GM23338 (cell line): ENCODE measurements at places on chromosomes 1 and 21. TPM values are rescaled to one million over a fixed set of nuclear protein-coding genes. Genes with fewer than 3 reads are reported as not detected.
A peak's percentile ranks its signal among the peaks of the same experiment; 100 is the strongest.

Gene RNF186
- polyA plus RNA-seq = not detected in 2 replicates

Gene EBNA1BP2
- polyA plus RNA-seq = 226 and 249 TPM in 2 replicates

Gene LAMB3
- polyA plus RNA-seq = 0.05 and 0.19 TPM in 2 replicates

Gene KCNH1
- polyA plus RNA-seq = not detected in 2 replicates

Gene FAM177B
- not detected in 2 replicates for polyA plus RNA-seq

Gene SPRR5
- not detected in 2 replicates for polyA plus RNA-seq

Gene BEND5
- 12.3 TPM in 2 replicates for polyA plus RNA-seq

Gene ACTL8
- 0.56 and 0.71 TPM in 2 replicates for polyA plus RNA-seq

Gene PTGS2
- 0.11 and 0.12 TPM in 2 replicates for polyA plus RNA-seq

GRCh38 chr1:163766257-163766918 is 444.6 kb downstream of the NUF2 start:
- H3K36me3 ChIP-seq = no peaks in the 10 kb centered on the region
- H3K27me3 ChIP-seq = no peaks in the 10 kb centered on the region
- 0 out of 2 replicates have a peak, but pooled peaks cover 5% of the 10 kb centered on the region for H3K4me1 ChIP-seq
- no peak for DNase-seq

DNA sequence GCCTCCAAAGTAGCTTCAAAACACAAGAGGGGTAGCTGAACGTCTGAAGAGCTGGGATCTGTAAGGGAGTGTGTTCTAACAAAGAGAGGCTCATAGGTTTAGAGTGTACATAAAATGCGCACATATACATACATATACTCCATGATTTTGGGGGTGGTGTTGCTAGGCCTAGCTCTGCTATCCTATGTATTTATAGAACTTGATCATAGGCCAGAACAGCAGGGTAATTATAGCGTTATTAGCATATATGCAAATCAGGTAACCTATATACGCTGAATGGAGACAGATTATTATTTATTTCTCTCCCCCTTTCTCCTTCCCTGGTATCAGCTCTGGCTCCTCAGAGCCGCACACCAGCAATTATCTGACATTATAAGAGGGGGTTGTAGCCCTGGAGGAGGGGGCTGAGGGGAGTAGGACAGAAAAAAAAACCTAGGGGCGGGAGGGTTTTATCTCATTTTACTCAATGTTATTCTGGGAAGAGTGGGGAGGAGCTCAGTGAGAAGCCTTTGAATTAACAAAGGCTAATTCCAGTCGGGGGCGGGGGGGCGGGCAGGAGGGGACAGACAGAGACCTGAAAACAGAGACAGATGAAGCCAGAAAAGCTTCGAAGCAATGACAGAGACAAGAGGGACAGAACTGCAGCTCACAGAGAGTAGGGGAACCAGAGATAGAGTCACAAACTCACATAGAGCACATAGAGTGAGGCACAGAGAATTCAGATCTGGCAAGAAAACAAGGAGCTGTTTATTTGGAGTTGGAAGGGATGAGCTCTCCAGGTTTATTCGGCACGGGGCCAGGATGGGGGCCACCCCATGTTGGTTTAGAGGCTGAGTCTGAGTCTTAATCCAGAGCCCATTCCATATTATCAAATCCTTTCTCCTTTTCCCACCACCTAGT is 63.0 kb downstream of the RHBG start:
- H3K36me3 ChIP-seq = no peaks in the 10 kb centered on the region; the same call in 1 of the 2 replicates
- peaks cover 58% of the 10 kb centered on the region for H3K4me1 ChIP-seq
- H3K27ac ChIP-seq = no peak overlapping the region
- no peak for DNase-seq
- H3K4me3 ChIP-seq = peak overlapping the region; percentile 47

DNA sequence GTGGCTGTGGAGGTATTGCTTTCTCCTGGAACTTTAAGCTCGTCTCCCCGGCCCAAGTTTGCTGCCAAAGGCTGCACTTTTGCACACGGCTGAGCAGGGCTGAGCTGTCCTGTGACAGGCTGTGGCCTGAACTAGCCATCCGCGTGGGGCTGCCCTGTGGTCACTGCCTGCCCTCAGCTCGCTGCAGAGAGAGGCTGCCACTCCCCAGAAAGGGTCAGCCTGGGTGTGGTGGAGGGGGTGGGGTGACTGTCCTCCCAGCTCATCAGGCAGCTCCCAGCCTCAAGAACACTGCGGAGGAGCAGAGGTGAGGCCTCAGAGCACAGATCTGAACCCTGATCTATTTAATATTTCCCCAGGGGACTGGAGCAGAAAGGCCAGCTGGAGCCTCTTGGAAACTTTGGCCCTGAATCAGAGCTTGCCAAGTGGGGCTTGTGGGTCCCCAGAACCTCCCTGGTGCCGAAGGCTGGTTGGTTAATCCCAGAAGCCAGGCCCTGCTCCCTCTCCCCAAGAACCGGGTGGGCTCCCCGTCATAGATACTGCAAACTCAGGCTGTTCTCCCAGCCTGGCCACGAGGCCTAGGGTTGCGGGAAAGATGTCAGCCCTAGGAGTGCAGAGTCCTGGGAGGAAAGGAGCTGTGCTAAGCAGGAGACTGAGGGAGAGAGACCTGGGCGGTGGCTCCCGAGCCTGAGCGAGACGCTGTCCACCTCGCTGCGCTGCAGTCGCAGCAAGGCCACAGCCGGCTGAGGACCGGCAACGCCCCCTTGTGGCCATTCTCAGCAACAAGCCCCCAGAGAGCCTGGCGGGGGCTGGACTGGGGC is 125.1 kb upstream of the IPO9 start:
- DNase-seq = peak; percentile 90
- no peaks in the 10 kb centered on the region; the same call in 1 of the 2 replicates for H3K4me1 ChIP-seq
- H3K27ac ChIP-seq = no peak overlapping the region
- no peaks in the 10 kb centered on the region for H3K27me3 ChIP-seq

DNA sequence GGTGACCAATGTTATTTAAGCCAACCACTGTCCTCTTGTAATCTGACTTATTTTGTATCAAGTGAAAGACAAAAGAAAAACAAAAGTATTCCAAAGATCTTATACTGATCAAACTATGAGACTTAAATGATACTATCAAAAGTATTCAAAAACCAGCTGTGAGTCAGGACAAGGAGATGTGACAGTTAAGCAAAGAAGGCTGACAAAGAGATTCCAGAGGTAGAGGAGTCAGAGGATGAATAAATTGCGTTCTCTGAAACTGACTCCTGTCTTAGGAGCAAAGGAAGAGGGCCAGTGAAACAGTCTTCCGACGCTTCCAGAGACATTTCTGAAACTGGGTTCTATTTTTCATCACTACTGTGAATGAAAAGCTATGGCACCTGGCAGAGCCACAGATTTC is 20.9 kb downstream of the TMEM50B start:
- no peaks in the 10 kb centered on the region; the same call in 1 of the 2 replicates for H3K36me3 ChIP-seq
- no peak overlapping the region for H3K4me3 ChIP-seq
- H3K27ac ChIP-seq = no peak overlapping the region
- DNase-seq = no peak
- H3K4me1 ChIP-seq = peaks cover 8% of the 10 kb centered on the region; the same call in 1 of the 2 replicates

- H3K36me3 ChIP-seq = no peaks in the 10 kb centered on the region
- DNase-seq = no peak
- no peak overlapping the region for H3K4me3 ChIP-seq
- no peaks in the 10 kb centered on the region for H3K27me3 ChIP-seq
- H3K27ac ChIP-seq = no peak overlapping the region
- H3K4me1 ChIP-seq = peaks cover 6% of the 10 kb centered on the region
Observed at GRCh38 chr21:31885146-31885545, 12.3 kb downstream of the HUNK start.

GRCh38 chr21:46596201-46596600 is 8.7 kb downstream of the S100B start:
- no peaks in the 10 kb centered on the region for H3K36me3 ChIP-seq
- H3K4me1 ChIP-seq = no peaks in the 10 kb centered on the region
- H3K27ac ChIP-seq = no peak overlapping the region
- DNase-seq = no peak
- H3K27me3 ChIP-seq = no peaks in the 10 kb centered on the region
- H3K4me3 ChIP-seq = no peak overlapping the region

DNA sequence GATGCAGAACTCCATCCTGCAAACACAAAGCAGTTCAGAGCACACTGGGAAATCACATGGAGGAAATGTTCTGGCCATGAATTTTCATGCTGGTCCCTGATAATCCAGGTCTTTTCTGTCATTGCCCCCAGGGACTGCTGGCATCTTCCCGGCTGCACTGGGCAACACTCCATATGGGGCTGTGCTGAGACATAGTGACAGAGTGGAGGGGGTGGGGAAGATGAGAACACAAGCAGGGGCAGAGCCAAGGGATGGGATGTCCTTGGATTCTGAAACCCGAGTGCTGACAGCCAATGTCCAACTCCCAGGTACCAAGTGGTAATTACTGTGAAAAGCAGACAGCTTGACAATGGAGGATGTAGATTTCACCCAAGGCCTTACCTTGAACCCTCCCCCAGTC is 185.7 kb downstream of the HIVEP3 start:
- H3K4me1 ChIP-seq = no peaks in the 10 kb centered on the region
- no peak overlapping the region for H3K4me3 ChIP-seq
- no peak for DNase-seq
- H3K27ac ChIP-seq = no peak overlapping the region
- H3K27me3 ChIP-seq = no peaks in the 10 kb centered on the region

DNA sequence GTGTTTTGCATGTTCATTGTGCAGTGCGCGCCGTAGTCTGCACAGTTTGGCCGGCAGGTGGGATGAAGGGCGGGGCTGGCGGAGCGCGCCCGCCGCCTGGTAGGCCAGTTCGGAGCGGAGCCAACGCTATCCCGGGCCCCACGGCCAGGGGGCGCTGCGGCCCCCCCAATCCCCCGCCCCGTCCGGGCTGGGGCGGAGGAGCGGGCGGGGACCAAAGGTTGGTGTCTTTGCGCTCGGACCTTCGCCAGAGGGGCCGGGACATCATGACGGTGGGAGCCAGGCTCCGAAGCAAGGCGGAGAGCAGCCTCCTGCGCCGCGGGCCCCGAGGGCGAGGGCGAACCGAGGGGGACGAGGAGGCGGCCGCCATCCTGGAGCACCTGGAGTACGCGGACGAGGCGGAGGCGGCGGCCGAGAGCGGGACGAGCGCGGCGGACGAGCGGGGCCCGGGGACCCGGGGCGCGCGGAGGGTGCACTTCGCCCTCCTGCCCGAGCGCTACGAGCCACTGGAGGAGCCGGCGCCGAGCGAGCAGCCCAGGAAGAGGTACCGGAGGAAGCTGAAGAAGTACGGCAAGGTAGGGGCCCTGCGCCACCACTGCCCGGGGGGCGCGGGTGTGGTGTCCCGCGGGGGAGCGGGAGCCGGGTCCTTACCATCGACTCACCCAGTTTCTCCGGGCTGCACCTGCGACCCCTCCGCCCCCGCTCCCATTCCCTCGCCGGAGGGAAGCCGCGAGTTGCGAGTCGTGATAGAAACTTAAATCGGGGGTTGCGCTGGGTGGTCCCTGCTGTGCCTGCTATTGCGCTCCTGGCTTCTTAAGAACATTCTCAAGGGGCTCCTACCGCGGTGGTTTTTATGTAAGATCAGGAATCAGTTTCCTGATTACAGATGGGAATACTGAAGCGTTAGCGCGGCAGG is at the start of gene C1orf115:
C1orf115 (plus strand) TSS at position 224 of the 913 bp plus-strand sequence; CDS start at position 264, 40 bp downstream.
- no peaks in the 10 kb centered on the region for H3K36me3 ChIP-seq
- H3K4me1 ChIP-seq = 0 out of 2 replicates have a peak, but pooled peaks cover 7% of the 10 kb centered on the region
- no peak within 1 kb of the TSS for H3K27ac ChIP-seq
- DNase-seq = peak; percentile 85
- H3K4me3 ChIP-seq = peak within 1 kb of the TSS; percentile 66

DNA sequence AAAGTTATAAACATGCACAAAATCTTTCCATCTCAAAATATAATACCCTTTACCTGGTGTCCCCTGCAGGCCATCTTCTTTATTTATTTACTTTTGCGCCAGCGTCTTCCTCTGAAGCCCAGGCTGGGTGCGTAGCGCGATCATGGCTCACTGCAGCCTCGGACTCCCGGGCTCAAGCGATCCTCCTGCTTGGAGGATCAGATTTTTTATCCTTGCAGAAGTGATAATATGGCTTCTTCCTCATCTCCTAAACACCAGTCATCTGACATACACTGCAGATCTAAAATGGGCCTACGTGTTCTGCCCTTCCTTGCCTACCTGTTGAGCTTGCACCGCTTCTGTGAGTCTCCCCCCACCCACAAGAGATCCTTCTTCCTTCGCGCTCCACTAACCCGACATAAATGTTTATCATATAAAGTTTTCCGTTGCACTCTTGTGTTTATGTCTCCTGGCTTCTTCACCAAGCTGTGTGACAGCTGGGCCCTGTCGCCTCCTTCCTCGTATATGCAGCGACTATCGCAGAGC is 506 bp upstream of the SRP9 start:
- peak overlapping the region; percentile 41; the same call in 1 of the 2 replicates for H3K27ac ChIP-seq
- H3K4me3 ChIP-seq = peak overlapping the region; percentile 52
- DNase-seq = no peak
- H3K4me1 ChIP-seq = peaks cover 28% of the 10 kb centered on the region
- no peaks in the 10 kb centered on the region for H3K36me3 ChIP-seq
- no peaks in the 10 kb centered on the region for H3K27me3 ChIP-seq

GRCh38 chr1:51615780-51616291 is 1.1 kb upstream of the OSBPL9 start:
- no peak overlapping the region for H3K27ac ChIP-seq
- H3K27me3 ChIP-seq = no peaks in the 10 kb centered on the region
- H3K4me3 ChIP-seq = no peak overlapping the region
- DNase-seq = no peak

DNA sequence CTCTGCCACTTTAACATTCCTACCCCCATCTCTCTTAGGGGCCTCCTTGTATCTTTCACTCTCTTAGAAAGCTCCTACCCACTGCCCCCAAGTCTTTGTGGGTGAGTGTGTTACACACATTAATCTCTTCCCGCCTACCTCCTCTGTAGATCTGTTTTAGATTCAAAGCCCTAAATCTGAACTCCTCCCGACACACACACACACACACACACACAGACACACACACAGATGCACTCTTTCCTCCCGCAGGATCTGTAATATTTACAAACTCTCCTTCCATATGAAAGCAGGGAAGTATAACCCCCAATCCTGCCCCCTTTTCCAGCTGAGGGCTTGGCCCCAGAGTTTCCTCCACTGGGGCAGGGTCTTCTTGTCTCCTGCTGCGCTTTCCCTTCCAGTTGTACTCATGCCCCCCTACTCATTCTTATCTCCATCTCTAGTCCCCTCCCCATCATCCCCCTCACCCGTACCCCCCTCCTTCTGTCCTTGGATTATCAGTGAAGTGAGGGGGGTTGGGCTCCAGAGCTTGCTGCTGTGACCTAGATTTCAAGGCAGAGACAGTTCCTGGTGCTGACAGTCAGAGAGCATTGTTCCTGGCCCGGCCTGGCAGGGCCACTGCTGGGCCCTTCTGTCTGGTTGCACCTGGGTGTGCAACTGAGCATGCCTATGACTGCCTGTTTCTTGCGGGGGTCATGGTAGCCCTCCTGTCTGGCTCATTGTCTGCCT is 4.3 kb downstream of the PEA15 start:
- H3K4me1 ChIP-seq = peaks cover 54% of the 10 kb centered on the region
- DNase-seq = peak; percentile 50
- no peak overlapping the region for H3K27ac ChIP-seq
- no peak overlapping the region for H3K4me3 ChIP-seq
- H3K36me3 ChIP-seq = peaks cover 30% of the 10 kb centered on the region
